ENCODE measurements at places on chromosomes 12 and 14. TPM values are rescaled to one million over a fixed set of nuclear protein-coding genes. Genes with fewer than 3 reads are reported as not detected.

The ITGB7 gene
- total RNA-seq = 0.93 TPM

The RNASE7 gene
- not detected for total RNA-seq

GRCh38 chr12:2578211-2578610, 216.6 kb upstream of the FKBP4 start:
- no peak for DNase-seq
- no peaks in the 10 kb centered on the region for H3K4me1 ChIP-seq
- H3K4me3 ChIP-seq = no peak overlapping the region
- H3K27ac ChIP-seq = no peak overlapping the region
- no peaks in the 10 kb centered on the region for H3K36me3 ChIP-seq

- no peaks in the 10 kb centered on the region for H3K4me1 ChIP-seq
- H3K4me3 ChIP-seq = no peak overlapping the region
- DNase-seq = no peak
- no peaks in the 10 kb centered on the region for H3K36me3 ChIP-seq
- H3K27me3 ChIP-seq = no peaks in the 10 kb centered on the region
Measured at GRCh38 chr12:44077294-44077693, 241.4 kb downstream of the TMEM117 start.

GRCh38 chr12:108352591-108352990, 13.5 kb upstream of the CMKLR1 start:
- H3K36me3 ChIP-seq = no peaks in the 10 kb centered on the region
- H3K4me1 ChIP-seq = no peaks in the 10 kb centered on the region
- no peak overlapping the region for H3K4me3 ChIP-seq
- peaks cover 9% of the 10 kb centered on the region for H3K27me3 ChIP-seq

GRCh38 chr12:111045941-111046340, 125.6 kb upstream of the MYL2 start:
- H3K4me3 ChIP-seq = no peak overlapping the region
- no peak for DNase-seq
- H3K27ac ChIP-seq = no peak overlapping the region
- H3K36me3 ChIP-seq = peaks cover 12% of the 10 kb centered on the region

DNA sequence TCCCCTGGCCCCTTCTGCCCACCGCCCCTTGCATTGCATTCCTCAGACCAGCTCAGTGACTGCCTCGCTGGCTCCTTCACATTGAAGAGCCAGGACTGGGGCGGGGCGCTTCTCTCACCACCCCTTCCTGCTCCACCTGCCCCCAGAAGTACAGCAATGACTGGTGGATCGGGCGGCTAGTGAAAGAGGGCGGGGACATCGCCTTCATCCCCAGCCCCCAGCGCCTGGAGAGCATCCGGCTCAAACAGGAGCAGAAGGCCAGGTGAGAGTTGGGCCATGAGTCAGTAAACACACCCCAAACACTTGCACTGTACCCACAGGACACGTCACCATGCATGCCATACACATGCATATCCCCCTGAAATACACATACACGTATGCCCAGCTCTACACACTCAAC, 5.8 kb downstream of the CACNB3 start:
- no peak for DNase-seq
- H3K27me3 ChIP-seq = no peaks in the 10 kb centered on the region
- no peak overlapping the region for H3K4me3 ChIP-seq
- H3K36me3 ChIP-seq = peaks cover 6% of the 10 kb centered on the region
- H3K4me1 ChIP-seq = peaks cover 7% of the 10 kb centered on the region

DNA sequence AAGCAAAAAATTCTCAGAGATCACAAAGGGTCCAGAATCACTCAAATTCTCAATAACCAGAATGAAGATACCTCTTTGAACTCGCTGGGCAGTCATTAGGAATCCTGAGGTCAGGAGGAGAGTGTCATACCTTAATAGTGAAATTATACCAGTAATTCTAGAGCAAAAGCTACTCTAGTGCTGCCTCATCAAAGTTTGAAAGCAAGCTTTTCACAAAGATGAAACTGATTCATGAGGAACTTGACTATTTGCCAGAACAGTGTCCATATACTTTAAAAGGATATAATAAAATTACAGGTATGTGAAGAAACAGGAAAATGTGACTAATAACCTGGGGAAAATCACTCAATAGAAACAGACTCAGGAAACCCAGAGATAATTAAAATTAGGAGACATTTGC, 44.5 kb downstream of the EML5 start:
- H3K4me1 ChIP-seq = peaks cover 11% of the 10 kb centered on the region
- no peaks in the 10 kb centered on the region for H3K36me3 ChIP-seq
- no peak overlapping the region for H3K4me3 ChIP-seq
- no peak overlapping the region for H3K27ac ChIP-seq
- H3K27me3 ChIP-seq = no peaks in the 10 kb centered on the region

DNA sequence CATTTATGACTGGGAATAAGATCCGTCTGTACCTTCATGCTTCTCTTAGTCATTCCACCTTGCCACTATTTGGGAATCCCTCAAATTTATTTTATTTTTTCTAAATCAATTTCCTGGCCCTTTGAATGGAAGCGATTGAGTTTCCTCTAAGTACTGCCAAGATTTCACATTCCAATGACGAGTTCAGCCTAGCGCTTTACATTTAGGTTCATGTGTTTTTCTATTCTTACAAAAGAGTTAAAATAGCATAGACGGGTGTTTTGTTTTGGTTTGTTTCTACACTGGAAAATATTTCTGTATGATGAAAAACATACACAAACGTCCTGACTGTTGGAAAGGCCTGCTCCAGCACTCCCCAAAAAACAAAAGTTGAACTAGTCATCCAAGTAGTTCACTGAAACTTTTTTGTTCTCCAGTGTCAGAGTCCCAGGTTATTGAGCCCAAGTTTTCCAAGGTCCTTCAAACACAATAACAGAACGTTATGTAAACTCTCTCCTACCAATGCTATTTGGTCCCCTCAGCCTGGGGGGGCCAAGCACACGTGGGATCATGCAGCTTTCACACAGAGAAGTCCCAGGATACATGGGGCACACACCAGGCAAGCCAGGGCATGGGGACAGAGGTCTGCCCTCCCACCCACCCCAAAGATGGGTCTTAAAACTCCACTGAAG, 74.8 kb upstream of the FOXN3 start:
- peaks cover 3% of the 10 kb centered on the region for H3K27me3 ChIP-seq
- DNase-seq = no peak
- no peaks in the 10 kb centered on the region for H3K36me3 ChIP-seq
- H3K4me3 ChIP-seq = no peak overlapping the region
- no peak overlapping the region for H3K27ac ChIP-seq
- H3K4me1 ChIP-seq = peaks cover 7% of the 10 kb centered on the region

DNA sequence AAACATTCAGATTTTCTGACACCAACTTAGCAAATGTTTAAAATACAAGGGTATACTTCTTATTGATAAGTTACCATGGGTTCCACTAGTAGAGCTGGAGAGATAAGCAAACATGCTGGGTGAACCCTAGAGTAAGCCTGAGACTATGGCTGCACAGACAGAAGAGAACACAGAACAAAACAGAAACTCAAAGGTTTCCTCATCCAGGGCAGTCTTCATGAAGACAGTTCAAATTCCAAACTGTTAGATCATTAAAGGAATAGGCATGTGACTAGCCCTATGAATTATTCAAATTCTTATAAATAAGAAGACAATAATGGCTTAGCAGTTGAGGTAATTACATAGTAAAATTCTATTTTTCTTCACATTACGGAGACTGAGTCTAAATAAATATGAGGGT, 28.1 kb downstream of the BTBD7 start:
- no peak overlapping the region for H3K4me3 ChIP-seq
- DNase-seq = no peak
- peaks cover 16% of the 10 kb centered on the region for H3K4me1 ChIP-seq

All from progenitor cell of endocrine pancreas (in vitro differentiated cells).